Fibroblast of the aortic adventitia (primary cell): ENCODE measurements at places on chromosomes 6 and 20.

DNA sequence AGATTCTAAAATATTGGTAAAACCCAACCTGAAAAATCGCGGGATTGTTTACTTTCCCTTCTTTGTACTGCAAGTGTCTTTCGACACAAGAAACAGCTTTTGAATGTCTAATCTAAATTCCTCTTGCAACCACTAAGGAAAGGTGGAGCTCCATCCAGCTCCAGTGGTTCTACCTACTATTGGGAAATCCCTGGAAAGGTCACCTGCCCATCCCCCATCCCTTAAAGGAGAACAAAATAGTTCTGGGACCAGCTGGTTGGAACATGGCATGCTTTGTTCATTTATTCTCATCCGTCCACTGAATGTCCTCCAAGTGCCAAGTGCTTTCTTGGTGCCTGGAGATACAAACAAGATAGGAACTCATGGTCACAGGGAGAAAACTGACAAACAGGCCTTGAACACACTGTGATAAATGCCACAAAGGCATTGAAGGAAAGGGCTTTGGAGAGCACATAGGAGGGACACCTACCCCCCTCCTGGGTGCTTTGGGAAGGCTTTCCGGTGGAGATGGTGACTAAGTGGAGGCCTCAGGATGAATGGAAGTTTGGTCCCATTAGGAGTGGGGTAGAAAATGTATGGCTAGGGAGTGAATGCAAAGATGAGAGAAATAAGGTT, 2.3 kb upstream of the CITED2 start:
- DNase-seq, result peak; percentile 79

DNA sequence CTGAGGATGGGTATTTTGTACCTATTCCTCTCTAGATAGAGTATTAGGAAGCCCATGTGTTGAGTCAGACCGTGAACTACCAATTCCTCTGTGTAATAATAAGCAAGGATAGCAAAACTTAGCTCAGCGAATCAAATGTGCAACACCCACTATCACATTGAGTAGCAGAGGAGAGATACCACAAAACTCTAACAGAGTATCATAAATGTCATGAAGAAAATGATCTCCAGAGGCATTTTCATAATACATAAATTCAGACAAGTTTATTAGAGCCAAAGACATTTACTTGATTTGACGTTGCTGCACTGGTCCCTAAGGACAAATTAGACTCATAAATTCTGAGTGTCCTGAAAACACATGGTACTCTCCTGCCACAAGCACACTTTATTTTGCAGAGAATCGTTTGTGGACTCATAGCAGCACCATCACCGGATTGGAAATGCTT, 245.2 kb downstream of the HAO1 start:
- peak; percentile 51 for DNase-seq

GRCh38 chr6:158361961-158362669, 49.9 kb downstream of the TULP4 start:
- DNase-seq, result peak; percentile 30

- DNase-seq, result peak; percentile 40
Observed at GRCh38 chr6:14732844-14733757, 512.8 kb upstream of the JARID2 start.

DNA sequence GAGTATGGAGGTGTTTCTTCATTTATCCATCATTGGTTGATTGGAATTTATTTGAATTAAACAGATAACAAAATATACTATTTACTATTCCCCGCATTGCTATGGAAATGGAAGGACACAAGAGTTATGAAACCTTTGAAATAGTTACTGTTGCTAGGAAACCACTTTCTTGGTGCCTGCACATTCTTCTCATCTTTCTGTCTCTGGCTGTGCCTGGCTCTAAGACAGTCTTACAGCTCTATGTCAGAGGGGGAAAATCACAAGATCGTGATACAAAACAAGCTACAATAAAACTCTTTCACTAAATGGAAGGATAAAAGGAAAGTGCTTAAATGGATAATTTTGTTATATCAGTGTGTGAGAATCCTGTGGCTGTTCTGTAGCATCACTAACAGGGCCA, 453.0 kb downstream of the LMBRD1 start:
- no peak for DNase-seq

- no peak for DNase-seq
Observed at GRCh38 chr6:36967757-36968156, 13.2 kb downstream of the PI16 start.

- DNase-seq, result peak; percentile 48
Observed at GRCh38 chr20:364905-365794, 15.4 kb upstream of the TRIB3 start.

DNA sequence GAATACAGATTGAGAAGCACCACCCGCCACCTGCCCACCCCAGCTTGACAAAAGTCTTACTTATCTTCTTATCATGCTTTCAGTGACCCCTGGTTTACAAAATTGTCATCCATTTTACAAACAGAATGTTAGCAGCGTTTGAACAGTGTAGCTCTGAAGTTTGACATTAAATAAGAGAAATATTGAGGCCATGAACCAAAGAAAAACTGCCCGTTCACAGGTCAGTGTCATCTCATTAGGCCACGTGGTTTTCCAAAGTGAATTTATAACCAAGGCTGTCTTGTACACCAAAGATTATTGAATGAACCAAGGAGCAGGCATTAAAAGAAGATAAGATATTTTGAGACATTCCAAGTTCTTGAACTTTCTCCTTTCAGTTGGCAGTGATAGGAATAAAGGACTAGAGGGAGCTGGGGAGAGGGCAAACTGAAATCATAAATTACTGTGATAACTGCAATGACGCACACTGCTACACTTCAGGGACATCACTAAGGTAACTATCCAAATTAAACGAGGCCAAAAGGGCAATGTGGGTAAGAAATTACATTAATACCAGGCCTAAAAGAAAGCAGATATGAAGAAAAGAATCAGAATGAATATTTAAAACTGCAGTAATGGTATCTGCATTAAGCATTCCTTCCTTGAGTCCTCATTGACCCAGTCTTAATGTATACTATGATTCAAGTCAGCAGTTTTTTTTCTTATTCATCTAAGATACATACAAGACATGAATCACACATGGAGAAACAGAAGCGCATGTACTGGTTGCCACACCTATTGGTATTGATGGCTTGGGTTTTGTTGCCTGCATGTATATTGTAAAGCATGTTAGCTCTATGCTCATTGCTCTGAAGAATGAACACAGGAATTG, 159.8 kb upstream of the ARG1 start:
- DNase-seq, result no peak

DNA sequence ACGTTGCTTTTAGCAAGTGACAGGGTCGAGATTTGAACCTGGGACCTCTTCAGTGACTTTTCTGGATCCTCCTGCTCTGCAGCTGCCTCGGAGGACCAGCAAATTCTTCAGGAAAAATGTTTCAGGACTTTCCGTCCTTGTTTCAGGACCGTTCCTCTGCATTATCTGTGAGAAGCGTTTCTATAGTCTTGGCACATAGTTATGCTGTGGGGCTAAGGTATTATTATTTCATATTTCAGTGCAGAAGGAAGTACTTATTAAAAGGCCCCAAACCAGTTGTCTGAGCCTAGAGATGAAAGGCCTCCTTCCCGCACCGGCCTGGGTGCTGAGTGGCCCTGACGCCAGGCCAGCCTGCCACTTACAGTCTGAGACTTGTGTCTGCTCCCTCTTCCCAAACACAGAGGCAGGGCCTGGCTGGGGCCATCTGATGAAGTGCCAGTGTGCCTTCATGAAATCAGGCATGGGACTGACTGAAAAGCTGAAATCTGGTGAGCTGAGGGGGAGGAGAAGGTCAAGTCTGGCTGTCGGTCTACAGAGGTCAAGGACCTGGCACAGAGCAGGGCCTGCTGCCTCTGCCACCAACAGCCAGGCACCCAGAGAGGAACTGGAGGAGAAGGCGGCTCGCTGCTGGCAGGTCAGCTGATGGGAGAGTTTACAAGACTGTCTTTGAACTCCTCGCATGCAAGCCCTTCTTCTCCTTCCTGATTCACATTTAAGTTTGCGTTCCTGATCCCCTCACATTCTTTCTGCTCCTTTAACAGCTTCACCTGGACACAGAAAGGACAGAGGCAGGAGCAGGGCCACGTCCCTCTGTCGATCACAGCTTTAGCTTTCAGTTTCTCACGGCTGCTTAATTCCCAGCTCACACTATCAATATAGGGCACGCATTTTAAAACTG, 8.9 kb upstream of the QKI start:
- DNase-seq, result peak; percentile 33

DNA sequence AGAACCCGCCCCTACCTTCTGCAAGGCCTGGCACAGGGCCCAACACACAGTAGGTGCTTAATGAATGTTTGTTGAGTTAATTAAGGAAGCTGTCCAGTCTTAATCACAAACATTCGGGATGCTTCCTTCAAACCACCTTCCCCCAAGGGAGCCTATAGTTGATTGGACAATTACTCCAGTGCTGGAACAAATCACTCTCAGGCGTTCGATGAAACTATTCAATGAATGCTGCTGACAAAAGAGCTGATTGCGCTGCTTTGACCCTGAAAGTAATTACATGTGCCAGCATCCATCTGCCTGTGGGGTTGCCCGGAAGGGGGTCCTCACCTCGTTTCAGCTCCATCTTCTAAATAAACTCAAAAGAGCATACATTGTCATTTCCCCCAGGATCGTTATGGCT, 112.0 kb upstream of the SRSF6 start:
- no peak for DNase-seq

DNA sequence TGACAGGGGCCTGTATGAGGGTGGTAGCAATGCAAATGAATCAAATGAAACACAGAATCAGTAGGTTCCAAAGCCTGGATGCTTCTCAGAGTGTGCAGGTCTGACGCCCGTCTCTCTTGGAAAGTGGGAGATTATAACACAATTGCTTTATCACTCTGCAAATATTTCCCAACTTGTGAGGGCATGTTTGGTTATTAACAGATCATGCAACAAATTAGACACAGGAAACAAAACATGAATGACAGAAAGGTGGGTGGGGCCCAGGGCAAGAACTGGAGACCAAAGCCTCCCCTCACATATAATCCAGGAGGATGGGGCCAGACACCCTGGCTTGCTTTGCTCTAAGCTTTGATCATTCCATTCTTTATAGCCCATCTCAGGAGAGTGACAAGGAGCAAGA, 108.6 kb upstream of the MRPS10 start:
- no peak for DNase-seq

GRCh38 chr6:43715056-43715788, 27.6 kb upstream of the MRPS18A start:
- no peak for DNase-seq

GRCh38 chr6:152420696-152421095, 216.5 kb downstream of the SYNE1 start:
- no peak for DNase-seq

DNA sequence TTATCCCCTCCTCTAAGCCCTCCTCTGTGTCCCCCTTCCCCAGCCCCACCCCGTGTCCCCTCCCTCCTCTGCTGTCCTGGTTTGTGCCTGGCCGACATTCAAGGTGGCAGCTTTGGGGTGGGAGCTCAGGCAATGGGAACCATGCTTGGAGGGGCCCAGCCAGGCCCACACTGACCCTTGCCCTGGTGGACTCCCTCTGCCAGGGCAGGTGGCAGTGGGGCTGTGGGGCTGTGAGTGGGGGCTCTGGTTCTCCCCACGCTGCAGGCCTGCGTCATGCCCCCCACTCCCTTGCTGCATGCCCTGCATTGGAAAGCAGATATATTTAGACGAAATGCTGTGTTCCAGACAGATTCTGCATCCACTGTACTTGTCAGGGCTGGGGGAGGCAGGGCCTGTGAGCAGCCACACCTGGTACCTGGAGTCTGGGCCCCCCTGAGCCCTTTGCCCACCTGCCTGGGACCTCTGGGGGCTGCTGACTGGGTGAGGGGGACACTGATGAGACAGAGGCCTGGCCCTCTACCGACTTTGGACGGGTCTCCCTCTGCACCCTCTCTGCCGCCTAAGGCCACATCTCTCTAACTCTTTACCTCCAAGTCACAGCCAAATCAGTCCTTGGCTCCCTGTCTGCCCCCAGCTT, 14.2 kb downstream of the DLGAP4 start:
- DNase-seq, result no peak

GRCh38 chr6:88807622-88808021, 155.8 kb downstream of the RNGTT start:
- DNase-seq, result no peak

- DNase-seq, result no peak
Observed at GRCh38 chr6:26033941-26034354, 53.3 kb upstream of the HFE start.

DNA sequence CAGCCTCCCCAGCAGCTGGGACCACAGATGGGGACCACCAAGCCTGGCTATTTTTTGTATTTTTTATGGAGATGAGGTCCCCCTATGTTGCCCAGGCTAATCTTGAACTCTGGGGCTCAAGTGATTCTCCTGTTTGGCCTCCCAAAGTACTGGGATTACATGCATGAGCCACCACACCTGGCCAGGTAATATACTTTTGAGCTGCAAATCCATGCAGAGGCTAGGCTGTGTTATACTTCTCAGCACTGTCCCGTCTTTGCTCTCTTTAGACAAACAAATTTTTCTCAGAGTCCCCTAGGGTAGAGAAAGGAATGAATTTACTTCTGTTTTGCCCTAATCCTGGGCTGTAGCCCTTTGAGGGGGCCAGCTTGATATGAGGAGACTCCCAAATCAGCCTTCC, 13.4 kb upstream of the SCAF8 start:
- no peak for DNase-seq

GRCh38 chr6:36492621-36493020, 49.8 kb downstream of the KCTD20 start:
- DNase-seq, result no peak

DNA sequence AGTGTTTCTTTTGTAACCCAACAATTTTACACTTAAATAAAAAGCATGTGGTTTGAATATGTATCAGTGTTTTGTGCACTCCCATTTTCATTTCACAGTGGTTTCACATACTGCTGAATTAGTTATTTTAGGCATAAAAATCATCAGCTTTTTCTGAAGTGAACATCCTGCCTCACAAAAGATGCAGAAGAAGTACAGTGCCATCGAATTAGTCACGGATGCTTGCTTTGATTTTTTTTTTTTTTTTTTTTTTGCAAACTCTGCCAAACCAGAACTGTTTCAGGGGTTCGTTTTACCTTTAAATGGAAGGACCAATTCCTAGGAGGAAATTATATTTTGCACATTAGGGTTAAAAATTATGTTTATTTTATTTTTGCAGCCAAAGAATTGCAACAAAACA, 158.6 kb downstream of the RPS12 start:
- DNase-seq, result no peak

GRCh38 chr6:169800668-169801395, 49.4 kb downstream of the ERMARD start:
- DNase-seq, result peak; percentile 34

GRCh38 chr20:23396950-23397627, 24.2 kb downstream of the NAPB start:
- peak; percentile 14 for DNase-seq

DNA sequence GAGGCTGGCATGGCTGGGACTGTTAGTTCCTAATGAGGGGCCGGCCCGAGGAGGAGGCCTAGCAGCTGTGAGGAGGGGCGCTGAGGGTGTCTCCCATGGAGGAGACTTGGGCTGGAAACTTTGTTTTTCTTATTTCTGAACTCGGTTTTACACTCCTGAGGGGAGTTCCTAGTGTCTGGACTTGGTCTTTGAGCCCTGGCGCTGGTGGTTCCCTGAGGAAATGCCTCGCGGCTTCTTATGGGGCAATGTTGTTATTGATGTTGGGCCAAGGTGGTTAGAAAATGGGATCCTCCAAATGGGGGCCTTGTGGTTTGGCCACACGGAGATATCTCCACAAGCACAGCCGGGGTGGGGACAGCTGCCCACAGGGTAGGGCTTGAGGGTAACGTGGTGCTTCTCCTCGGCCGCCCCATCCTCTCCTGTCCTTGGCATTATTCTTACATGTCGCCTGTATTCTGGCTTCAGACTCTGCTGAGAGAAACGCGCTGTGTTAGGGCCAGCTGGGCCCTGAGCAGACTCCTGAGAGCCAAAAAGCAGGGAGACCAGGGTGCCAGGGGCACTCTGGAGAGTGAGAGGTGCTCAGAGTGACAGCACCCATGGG, 136.9 kb downstream of the FOXO3 start:
- DNase-seq, result peak; percentile 59

GRCh38 chr20:32577023-32577422, 8.1 kb downstream of the NOL4L start:
- no peak for DNase-seq
